ENCODE measurements at places on chromosomes 7 and 10.

GRCh38 chr10:110609605-110610004 lies 34.5 kb upstream of the RBM20 start:
- DNase-seq, result no peak

DNA sequence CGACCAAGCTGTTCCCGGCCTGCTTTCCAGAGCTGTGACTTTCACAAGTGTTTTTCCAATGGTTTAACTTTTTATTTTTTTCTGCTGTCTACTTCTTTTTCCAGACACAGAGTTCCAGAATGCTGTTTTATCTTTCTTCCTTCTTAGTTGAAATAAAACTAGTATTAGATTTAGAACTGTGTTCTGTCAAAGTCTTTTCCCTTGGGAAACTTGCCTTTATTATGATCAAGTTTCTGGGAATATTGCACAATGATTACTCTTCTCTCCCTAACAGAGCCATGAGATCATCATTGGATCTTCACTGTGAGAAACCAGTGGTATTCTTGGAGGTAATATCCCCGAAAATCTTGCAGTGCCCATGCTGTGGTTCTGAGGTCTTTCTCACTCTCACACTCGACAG lies 104.9 kb upstream of the KCND2 start:
- no peak for DNase-seq

GRCh38 chr10:51821745-51822144 lies 122.3 kb upstream of the CSTF2T start:
- DNase-seq, result no peak

DNA sequence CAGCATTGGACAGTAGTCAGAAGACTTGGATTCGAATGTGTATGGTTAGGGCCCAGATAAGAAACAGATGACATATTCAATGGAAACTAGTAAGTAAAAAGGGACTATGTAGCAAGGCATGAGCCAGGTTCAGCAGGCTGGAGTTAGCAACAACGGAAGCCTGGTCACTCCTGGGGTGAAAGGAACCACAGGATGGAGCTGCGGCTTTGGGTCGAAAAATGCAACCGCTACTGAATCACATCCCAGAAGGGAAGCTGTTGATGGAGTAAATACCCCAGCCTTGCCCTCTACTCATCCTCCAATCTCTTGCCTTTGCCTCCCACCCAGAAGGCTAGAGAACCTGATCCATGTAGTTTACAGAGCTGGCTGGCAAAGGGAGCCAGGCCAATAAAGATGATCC lies 37.5 kb upstream of the EGR2 start:
- no peak for DNase-seq
